ENCODE measurements at places on chromosomes 6 and 20. TPM values are rescaled to one million over a fixed set of nuclear protein-coding genes. Genes with fewer than 3 reads are reported as not detected.

Gene RAB23
- total RNA-seq = 8.1 TPM

Gene PCED1A
- total RNA-seq = 19.8 TPM

Gene LY6G6D
- not detected for total RNA-seq

Gene CRYBG1
- 38.1 TPM for total RNA-seq

Gene HNF4A
- total RNA-seq = not detected

Gene RGS17
- 3.3 TPM for total RNA-seq

Gene BPIFB1
- total RNA-seq = not detected

DNA sequence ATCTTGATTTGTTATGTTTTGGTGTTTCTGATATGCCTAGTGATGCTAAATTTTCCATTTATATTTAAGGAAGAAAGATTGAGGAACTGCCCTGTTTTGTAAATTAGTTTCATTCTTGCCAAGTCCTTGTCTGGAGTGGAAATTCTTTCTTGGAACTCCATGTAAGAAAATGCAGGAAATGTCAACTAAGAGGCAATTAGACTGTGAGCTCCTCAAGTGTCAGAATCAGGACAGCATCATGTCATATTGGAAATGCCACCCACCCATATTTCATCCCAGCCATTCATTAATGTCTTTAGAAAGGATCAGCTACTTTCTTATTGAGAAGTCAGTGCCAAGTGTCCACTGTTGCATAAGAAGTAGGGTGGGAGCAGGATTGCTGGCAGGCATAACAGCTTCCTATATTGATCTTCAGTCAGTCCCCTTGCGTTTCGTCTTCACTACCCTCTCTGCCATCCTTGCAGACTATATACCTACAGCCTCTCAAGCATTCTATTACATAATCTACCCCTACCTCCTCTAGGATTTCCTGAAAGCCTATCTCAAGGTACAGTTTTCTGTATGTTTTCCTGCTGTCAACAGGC, 42.4 kb downstream of the HAO1 start:
- DNase-seq = no peak

DNA sequence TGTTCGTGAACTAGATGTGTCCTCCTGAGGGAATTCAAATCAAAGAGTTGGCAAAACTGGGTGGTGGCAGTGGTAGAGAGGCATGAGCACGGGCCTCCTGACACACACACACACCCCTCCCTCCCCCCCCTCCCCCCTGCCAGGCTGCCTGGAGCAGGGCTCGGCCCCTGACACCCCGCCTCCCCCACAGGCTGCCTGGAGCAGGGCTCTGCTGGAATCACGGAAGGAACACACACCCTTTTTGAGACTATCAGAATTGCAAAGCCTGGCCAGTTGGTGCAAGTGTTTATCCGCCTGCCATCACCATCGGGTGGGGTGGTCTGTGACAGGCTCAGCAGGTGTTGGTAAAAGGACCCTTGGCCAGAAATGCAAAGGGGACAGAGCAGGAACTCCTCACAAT, 59.0 kb downstream of the FAM120B start:
- DNase-seq = no peak

DNA sequence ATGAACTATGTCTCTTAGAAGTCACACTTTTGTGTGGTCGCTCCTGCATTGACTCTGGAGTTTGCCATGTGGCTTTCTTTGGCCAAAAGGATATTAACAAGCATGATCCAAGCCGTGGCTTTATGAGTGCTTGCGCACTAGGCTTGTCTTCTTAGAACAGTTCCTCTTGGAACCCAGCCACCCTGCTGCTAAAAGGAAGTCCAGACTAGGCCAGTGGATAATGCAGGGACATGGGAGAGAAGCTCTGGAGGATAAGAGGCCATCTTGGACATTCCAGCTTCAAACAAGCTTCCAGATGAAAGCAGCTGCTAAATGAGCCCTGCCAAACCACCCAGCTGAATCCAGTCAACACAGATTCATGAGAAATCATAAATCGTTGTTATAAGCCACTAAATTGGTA, 346.4 kb downstream of the CDC5L start:
- DNase-seq = no peak

DNA sequence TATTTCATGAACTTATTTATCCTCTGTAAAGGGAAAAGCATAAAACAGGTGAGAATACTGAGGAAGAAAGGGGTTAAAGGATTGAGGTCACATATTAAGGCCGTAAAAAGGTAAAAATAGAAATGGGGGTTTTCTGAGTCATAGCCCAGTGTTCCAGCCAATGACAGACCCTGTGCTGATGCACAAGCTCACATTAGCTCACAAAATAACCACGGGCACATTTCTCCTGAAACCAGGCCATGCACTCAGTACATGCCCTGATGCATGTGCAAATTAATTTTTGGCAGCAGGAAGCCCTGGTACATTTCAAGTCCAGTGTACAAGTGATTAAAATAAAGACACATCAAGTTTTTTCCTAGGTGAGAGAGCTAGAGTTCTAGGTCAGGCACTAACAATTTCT, 194.4 kb downstream of the TMEM200A start:
- DNase-seq = no peak

DNA sequence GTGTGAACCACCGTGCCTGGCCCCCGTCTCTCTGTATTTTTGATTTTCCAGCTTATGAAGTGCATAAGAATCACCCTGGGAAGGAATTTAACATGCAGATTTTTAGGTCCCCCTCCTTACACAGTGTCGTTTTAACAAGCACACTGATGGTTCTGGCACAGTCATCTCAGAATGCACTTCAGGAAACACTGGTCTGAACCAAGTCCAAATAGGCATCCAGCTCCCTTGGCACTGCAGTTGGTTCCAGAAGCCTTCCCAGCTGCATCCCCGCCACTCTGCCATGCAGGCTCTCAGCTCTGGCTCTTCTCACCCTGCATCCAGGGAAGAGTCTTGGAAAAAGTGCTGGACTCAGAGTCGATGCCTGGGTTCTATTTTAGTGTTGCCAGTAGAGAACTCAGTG, 20.1 kb downstream of the RIPOR2 start:
- no peak for DNase-seq

DNA sequence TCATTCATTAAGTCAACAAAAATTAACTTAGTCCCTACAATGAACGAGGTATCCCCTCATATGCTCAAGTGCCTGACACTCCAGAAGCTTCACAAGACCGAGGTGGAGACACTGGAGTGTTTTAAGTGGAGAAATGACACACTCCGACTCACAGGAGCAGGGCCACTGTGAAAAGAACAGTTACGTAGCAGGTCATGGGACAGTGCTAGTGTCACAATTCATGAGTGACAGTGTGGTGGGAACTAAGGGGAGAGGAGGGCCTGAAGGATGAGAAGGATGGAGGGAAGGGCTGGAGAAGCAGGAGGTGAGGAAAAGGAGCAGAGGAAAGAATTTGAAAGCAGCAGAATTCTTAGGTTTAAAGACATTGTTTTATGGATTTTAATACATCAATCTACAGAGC, 1.3 kb upstream of the HLA-A start:
- no peak for DNase-seq

DNA sequence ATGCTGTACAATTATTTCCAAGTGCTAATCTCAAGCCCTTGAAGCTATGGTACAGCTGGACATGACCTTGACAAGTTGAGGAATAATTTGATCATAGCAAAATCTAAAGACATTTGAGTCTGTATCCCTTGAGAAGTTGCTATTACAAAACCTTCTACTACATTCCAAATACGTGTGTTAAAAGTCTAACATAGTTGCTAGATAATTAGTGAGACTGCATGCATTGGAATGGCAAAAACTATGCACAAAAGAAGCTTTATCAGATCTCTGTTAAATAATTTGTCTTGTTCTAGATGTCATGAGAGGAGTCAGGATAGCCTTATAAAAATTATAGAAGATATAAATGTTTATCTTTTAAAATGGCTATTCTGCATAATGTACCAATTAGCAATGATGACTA, 127.8 kb downstream of the GJA1 start:
- DNase-seq = no peak

- no peak for DNase-seq
Measured at GRCh38 chr20:1539816-1540419, 17.6 kb downstream of the SIRPD start.

GRCh38 chr6:8000188-8000596, 64.0 kb downstream of the BLOC1S5 start:
- peak; percentile 99 for DNase-seq

GRCh38 chr20:57332105-57333089, 2.8 kb downstream of the SPO11 start:
- DNase-seq = no peak

GRCh38 chr20:24149175-24149574, 160.6 kb upstream of the GGTLC1 start:
- DNase-seq = peak; percentile 23

All from dermis blood vessel endothelial cell (primary cell).